ENCODE measurements at places on chromosomes 11 and 22.

- no peak for DNase-seq
Measured at GRCh38 chr11:7050191-7050590, 29.9 kb downstream of the NLRP14 start.

DNA sequence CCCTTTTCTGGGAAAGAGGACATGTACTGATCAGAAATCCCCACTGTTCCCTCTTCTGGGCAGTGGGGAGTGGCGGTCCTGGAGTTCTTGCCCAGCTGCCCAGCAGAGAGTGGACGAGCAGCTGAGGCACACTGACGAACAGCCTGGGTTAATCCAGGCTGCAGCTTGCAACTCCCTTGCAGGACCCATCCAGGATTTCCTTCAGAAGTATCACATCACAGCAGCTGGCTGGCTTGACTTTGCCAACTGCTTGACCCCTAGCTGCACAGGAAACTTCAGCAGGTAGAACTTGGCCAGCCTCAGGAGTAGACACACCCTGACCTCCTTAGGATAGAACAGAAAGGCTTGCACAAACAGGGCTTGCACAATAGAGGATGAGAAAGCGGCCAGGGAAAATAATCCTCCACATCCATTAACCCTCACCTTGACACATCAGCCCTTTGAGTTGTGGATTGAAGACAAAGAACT lies 27.9 kb upstream of the FZD4 start:
- no peak for DNase-seq

- no peak for DNase-seq
Measured at GRCh38 chr22:31093086-31093850, 12.2 kb downstream of the SMTN start.

- DNase-seq = no peak
Measured at GRCh38 chr11:16572945-16573344, 165.5 kb upstream of the C11orf58 start.

DNA sequence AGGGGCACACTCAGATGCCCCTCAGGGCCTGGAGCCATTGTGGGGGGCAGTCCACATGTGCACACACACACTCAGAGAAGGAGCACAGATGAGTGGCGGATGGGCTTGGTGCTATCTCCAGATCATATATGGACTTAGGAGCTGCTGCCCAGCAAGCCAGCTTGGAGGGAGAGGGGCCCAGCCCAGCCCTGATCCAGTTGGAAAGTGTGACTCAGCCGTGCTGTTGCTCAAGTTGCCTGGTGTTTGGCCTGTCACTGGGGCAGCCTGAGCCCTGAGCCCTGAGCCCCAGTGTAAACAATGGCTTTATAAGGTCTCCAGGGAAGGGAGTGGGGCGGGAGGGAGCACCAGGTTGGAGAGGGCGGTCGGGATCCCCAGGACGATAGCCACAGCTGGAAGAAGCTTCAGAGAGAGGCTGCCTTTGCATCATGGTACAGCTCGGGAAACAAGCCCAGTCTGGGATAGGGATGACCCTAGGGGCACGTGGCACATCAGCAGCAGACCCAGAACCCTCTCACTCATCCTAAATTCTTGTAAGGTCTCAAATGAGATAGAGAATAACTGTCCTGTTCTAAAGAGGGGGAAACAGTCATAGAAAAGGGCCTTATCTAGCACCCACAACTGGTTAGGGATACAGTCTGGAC lies 4.8 kb downstream of the SELENOM start:
- no peak for DNase-seq

GRCh38 chr22:44096736-44097135 lies 72.6 kb downstream of the PARVB start:
- DNase-seq = no peak

- DNase-seq = no peak
Measured at GRCh38 chr11:18091731-18092130, 14.2 kb downstream of the SAAL1 start.

- no peak for DNase-seq
Measured at GRCh38 chr11:110086892-110087309, 6.3 kb upstream of the ZC3H12C start.

DNA sequence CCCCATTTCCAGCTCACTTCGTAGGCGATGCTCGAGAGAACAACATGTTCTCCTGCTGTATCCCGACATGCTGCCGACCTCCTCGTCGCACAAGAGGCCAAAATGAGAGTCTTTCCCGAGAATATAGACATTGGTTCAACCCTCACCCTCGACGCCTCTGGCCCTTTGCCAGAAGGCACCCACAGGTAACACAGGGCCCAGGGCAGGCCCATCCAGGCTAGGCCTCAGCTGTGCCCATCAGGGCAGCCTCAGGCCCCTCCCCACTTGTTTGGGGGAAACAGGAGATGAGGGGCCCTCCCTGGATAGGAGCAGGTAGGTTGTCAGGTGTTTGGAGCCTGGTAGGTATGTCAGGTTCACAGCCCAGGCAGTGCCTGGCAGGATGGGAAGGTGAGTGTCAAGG lies 2.7 kb upstream of the RGL4 start:
- no peak for DNase-seq

DNA sequence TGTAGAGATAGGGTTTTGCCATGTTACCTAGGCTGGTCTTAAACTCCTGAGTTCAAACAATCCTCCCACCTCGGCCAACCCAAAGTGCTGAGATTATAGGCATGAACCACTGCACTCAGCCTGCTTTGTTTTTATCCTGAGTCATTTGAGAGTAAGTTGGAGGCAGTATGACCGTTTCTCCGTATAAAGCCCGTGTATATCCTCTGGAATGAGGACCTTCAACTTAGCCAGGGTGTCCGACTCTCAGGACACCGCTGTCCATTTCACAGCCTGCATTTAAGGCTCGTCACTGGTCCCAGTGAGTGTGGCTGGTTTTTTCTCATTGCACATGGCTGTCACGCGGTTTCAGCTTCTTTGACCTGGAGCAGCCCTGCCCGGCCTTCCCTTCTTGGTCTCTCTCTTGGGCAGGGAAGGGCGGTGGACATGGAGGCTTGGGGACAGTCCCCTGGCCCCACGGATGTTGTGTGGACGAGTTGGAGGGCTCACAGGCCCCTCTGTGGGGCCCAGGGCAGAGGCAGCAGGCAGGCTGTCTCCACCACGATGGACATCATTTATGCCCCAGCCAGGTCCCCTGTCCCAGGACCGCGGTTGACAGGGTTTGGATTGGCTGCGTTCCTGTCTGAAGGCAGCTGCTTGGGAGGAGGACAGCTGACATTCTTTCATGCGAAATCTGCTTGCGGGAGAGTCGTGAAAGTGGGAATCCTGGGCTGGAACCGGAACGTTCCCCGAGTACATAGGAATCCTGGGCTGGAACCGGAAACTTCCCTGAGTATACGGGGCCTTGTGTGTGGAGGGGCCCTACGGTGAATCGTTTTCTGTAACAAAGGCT lies 93.3 kb downstream of the KCNQ1 start:
- DNase-seq = no peak
